SJCRH30 (cell line): ENCODE measurements at places on chromosomes 7 and 10. TPM values are rescaled to one million over a fixed set of nuclear protein-coding genes. Genes with fewer than 3 reads are reported as not detected.

The AQP1 gene
- 29.4 and 31.4 TPM in 2 replicates for total RNA-seq

The ZNF282 gene
- total RNA-seq = 21.0 and 27.5 TPM in 2 replicates

The CXCL12 gene
- total RNA-seq = not detected in 2 replicates

The EPO gene
- not detected in 2 replicates for total RNA-seq

DNA sequence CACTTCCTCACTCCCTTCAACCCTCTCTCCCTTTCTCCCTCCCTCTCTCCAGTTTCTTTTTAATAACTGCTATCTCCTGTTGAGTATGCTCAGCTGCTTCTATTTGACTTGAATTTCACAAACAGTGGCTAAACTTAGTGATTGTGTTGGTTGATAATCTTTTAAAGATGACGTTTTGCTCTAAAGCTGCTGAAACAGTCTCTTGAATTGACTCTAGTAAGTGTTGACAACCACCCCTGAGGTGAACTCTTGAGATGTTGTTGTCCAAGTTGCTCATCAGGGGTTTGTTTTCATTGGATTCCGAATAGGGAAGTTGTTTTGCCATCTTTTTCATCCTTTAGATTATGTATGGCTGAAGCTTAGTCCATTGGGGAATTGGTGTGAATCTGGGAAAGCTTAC lies 176.2 kb downstream of the TWIST1 start:
- DNase-seq = no peak

GRCh38 chr7:55065511-55066229 lies 46.9 kb downstream of the EGFR start:
- peak; percentile 62 for DNase-seq

DNA sequence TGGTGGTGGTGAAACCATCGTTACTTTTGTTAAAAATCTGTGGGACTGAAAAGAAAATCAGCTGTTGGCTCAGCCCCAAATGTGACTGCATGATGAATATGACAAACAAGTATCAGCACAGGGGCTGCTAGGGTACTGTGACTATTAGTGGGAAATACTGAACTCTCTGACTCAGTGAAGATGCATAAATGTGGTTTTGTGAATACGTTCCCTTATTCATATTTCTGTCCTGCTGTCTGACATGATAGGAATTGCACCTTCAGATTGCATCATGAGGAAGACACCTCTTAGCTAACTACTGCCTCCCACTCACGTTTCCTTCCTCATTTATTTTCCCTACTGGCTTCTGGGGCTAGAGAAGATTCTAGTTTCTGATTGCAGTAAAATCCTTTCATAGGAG lies 1.4 kb downstream of the CLEC5A start:
- no peak for DNase-seq

DNA sequence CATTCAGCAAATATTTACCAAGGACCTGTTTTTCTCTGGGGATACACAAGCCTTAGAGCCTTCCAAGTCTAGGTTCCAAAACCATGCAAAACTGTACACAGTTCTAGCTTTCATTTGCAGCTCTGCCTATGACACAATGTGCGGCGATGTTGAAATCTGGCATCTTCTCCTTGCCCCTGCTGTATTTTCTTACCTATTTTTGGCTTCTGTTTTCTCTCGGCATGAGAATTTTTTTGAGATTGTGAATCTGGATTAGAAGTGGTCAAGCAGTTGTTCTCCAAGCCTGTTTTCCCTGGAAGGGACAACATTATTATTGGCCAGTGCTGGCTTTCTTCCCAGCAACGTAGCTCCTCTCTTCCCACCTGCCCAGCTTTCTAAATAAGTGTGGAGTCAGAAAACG lies 176.3 kb downstream of the CREB5 start:
- DNase-seq = peak; percentile 52

DNA sequence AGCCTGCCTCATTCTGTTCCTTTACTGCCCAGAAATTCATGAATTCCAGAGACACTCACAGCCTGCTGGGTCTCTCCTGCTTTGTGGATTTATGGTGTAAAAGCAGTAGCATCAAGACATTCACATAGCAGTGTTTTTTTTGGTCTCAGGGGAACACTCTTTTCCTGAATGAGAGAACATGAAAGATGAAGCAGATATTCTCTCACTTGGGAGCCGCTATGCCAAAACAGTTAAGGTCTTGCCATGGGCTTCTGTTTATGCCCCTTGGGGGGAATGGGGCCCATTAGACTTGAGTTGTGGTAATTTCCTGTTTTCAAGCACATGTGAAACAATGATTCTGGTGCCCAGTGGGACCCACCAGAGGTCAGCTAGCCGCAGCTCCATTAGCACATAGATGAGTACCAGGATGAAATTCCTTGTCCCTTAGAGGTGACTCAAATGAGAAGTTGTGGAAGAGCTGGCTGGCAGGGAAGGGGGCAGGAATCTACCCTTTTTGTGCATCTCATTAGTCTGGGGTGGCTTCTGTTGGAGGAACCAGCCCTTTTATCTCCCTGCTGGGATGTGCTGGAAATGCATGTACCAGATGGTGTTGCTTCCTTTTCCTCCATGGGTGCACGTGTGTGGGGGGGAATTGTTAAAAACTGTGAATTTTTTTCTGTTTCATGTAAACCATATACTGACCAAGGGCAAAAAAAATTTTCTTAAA lies 13.3 kb downstream of the BMPER start:
- DNase-seq = no peak

DNA sequence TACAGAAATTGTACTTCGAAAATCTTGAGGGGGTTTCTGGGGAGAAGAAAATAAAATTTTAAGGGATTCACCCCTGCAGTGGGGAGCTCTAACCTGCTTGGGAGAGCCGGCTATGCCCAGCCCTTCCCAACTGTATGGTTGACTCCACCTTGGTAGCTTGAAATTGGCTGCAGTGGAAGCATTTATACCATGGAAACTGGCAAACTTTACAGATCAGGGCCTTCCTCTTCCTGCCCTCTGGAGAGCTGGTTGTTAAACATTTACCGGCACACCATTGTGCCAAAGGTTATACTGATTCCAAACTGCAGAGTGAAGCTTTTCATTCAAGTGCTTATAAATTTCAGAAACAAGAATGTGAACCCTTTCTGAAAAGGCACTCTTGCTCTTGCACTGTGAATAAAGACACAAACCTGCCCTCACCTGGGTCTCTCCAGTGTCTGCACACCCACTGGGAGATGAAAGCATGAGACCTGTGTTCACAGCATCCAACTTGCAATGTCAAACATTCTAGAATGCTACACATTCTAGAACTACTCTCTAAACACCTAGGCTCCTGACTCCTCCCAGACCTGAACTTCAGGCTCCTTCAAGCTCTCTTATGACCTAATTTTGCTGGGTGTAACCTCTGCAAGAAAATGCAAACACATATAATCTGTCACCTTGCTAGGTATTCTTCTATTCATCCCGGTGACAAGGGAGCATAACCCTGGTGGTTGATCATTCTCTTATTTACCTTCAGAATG lies 44.7 kb downstream of the ABLIM1 start:
- DNase-seq = no peak

GRCh38 chr7:17939211-17939605 lies 1.1 kb downstream of the SNX13 start:
- DNase-seq = peak; percentile 38
